ENCODE measurements at places on chromosomes 7 and 10. TPM values are rescaled to one million over a fixed set of nuclear protein-coding genes. Genes with fewer than 3 reads are reported as not detected.

DNA sequence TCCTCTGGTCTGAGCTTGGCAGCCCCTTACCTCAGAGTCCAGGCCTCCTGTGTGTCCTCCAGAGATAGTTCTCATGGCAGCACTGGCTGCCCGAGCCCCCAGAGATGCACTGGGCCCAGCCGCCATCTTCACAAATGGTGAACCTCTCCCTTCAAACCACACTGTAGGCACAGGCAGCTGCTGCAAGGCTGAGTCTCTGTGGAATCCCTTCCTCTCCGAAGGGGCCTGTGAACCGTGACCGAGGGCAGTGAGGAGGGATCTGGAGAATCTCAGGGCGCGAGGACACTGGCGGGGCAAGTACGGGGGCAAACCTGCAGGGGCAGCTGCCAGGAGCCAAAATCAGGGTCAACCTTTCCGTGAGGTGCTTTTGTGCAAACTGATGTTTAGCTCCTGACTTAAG is 69.5 kb upstream of the CFAP46 start:
- no peak for DNase-seq
- H3K27me3 ChIP-seq: no peaks in the 10 kb centered on the region
- no peak overlapping the region for H3K27ac ChIP-seq
- no peaks in the 10 kb centered on the region for H3K4me1 ChIP-seq

DNA sequence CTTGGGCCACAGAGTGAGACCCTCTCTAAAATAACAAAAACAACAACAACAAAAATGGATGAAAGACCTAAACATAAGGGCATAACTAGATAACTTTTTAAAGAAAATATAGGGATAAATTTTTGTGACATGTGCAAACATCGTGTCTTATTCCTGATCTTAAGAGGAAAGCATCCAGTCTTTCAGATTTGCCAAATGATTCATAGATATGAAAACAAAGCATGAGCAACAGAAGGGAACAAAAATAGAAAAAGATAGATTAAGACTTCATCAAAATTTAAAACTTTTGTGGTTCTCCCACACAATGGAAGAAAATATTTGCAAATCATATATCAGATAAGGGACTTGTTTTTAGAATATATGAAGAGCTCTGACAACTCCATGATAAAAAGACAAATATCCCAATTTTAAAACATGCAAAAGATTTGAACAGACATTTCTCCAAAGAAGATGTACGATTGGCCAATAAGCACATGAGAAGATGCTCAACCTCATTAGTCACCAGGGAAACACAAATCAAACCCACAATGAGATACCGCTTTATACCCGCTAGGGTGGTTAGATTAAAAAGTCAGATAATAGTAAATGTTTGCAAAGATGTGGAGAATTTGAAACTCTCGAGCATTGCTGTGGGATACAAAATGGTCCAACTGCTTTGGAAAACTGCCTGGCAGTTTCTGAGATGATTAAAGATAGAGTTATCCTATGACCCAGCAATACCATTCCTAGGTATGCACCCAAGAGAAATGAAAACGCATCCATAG is 20.3 kb downstream of the PPIF start:
- no peak overlapping the region for H3K4me3 ChIP-seq
- H3K27me3 ChIP-seq: no peaks in the 10 kb centered on the region
- peaks cover 2% of the 10 kb centered on the region for H3K4me1 ChIP-seq
- peak; percentile 70 for DNase-seq

- no peak for DNase-seq
- no peak overlapping the region for H3K4me3 ChIP-seq
- no peak overlapping the region for H3K27ac ChIP-seq
- no peaks in the 10 kb centered on the region for H3K4me1 ChIP-seq
- H3K27me3 ChIP-seq: peaks cover 35% of the 10 kb centered on the region
These were observed 78.6 kb downstream of the CDH23 start for GRCh38 chr10:71475243-71475871.

DNA sequence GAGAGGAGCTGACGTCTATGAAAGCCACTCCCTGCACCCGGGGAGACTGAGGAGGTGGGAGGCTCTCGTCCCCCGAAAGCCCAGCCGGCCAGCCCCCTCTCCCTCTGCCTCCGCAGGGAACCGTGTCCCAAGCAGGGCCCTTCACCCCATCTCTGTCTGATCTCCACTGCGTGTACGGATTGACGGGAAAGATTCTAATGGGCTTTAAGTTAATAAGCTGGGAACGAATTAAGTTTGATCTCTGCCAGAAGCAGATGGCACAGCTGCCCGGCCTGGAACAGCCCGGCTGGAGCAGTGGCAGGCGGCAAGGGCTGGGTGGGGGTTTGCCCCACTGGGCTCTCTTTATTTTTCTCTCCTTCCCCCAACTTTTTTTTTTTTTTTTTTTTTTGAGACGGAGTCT is 6.1 kb upstream of the SLC29A4 start:
- no peak for DNase-seq
- no peaks in the 10 kb centered on the region for H3K4me1 ChIP-seq
- no peak overlapping the region for H3K27ac ChIP-seq
- peaks cover 11% of the 10 kb centered on the region for H3K27me3 ChIP-seq

DNA sequence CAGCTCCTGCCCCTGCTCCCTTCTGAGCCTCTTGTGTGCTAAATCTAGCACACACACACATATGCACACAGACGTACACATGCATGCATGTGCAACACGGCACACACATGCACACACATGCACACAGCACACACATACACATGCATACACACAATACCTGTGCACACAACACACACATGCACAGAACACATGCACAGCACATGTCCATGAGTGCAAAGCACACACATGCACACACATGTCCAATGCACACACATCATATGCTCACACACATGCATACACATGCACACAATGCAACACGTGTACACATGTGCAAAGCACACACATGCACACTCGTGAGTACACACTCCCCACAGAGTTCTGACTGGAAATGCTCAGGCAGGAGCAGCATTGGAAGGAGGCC is 115.0 kb downstream of the WDR37 start:
- H3K4me1 ChIP-seq: no peaks in the 10 kb centered on the region
- no peak overlapping the region for H3K4me3 ChIP-seq
- no peaks in the 10 kb centered on the region for H3K36me3 ChIP-seq
- H3K27me3 ChIP-seq: no peaks in the 10 kb centered on the region
- no peak for DNase-seq
- H3K27ac ChIP-seq: no peak overlapping the region

DNA sequence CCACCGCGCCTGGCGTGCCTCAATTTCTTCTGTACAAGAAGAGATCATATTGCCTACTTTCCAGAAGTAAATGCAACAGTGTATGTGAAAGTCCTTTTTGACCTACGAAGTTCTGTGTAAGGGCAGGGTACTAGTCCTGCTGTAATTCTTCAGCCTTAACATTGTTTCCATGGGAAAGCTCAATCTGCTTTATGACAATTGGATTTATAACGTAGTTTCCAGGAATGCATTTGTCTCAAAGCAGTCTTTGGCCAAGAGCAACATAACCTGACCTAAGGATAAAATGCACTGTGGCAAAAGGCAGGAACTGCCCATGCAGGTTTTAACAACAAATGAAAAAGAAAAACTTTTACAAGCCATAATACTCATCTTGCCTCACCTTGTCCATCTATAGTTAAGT is 108.1 kb upstream of the PODXL start:
- H3K36me3 ChIP-seq: no peaks in the 10 kb centered on the region
- H3K4me3 ChIP-seq: no peak overlapping the region
- no peak for DNase-seq
- peaks cover 11% of the 10 kb centered on the region for H3K27me3 ChIP-seq

DNA sequence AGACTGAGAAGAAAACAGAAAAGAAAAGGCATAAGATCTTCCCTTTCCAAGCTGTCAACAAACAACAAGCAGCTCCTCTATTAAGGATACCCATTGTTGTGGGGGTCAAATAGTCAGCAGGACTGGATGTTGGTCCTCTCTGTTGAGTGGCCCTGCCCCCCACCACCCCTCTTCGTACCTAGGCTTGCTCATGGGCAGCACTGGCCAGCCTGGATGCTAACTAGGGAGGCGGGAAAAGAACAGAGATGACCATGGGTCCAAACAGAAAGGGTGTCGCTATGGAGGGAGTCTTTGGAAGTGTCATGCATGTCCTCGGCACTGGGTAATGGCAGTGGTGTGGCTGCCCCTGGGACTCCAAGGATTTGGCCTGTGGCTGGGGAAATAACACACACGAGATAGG is 45.6 kb downstream of the SPDYE5 start:
- H3K27ac ChIP-seq: no peak overlapping the region
- peaks cover 33% of the 10 kb centered on the region for H3K36me3 ChIP-seq
- no peak overlapping the region for H3K4me3 ChIP-seq
- peaks cover 6% of the 10 kb centered on the region for H3K27me3 ChIP-seq

MUC12 gene
- not detected for total RNA-seq

LIPN gene
- total RNA-seq: not detected

CYP2C8 gene
- not detected for total RNA-seq

IL2RA gene
- not detected for total RNA-seq
